ENCODE measurements at places on chromosomes 1 and 21.
A peak's percentile ranks its signal among the peaks of the same experiment; 100 is the strongest.

GRCh38 chr1:58844176-58844575, 60.3 kb upstream of the JUN start:
- DNase-seq, result no peak

- DNase-seq, result no peak
These were observed 202.9 kb upstream of the FGGY start for GRCh38 chr1:59094001-59094400.

GRCh38 chr1:157925419-157926166, 67.9 kb upstream of the KIRREL1 start:
- DNase-seq, result no peak

GRCh38 chr21:27306791-27307775, 340.2 kb upstream of the ADAMTS5 start:
- no peak for DNase-seq

DNA sequence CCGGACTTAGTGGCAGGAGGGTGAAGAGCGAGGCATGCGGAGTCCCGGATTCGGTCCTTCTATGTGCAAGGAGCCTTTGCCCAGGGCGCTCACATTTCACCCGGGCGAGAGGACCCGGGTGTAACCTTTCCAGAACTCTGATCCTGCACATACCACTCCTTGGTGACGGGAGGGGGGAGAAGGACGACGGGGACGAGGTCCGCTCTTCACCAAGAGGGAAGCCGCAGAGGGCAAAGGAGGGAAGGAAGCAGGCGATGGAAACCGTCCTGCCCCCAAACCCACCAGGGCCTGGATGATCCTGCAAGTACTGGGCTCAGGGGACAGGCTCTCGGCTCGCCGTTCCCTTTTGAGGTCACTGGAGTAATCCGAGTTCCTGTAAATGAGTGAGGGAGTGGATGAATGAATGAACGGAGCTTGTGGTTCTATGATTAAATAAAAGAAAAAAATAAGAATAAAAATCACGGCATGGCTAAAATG, 993 bp downstream of the SYPL2 start:
- DNase-seq, result no peak

- DNase-seq, result no peak
These were observed 32.1 kb downstream of the HSD17B7 start for GRCh38 chr1:162822391-162823200.

GRCh38 chr1:23403735-23404486, 20.6 kb downstream of the TCEA3 start:
- peak; percentile 78 for DNase-seq

GRCh38 chr21:28944296-28944695, 48.4 kb downstream of the LTN1 start:
- DNase-seq, result no peak

DNA sequence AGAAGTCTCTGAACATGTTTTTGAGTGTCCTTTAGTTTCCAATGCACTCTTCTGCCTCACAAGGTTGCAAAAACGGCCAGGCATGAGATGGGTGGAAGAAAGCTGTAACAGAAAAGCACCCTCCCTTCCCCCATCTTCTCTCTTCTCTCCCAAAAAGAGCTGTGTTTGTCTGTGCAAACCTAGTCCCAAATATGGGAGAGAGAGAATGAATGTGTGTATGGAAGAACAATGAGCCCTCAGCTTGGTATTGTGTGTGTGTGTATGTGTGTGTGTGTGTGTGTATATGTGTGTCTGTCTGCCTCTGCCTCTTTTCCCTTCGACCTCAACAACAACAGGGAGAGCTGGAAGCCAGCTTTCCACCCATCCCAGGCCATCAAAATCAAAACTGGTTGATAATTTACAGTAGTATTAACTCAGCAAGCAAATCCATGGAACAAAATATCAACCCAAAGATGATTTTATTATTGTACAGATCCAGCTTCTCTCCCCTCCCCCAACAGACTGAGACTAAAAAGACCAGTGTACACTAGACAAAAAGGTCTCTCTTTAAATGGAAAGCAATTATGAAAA, 1.8 kb downstream of the RERE start:
- no peak for DNase-seq

GRCh38 chr1:60133848-60134247, 60.3 kb upstream of the C1orf87 start:
- DNase-seq, result no peak

DNA sequence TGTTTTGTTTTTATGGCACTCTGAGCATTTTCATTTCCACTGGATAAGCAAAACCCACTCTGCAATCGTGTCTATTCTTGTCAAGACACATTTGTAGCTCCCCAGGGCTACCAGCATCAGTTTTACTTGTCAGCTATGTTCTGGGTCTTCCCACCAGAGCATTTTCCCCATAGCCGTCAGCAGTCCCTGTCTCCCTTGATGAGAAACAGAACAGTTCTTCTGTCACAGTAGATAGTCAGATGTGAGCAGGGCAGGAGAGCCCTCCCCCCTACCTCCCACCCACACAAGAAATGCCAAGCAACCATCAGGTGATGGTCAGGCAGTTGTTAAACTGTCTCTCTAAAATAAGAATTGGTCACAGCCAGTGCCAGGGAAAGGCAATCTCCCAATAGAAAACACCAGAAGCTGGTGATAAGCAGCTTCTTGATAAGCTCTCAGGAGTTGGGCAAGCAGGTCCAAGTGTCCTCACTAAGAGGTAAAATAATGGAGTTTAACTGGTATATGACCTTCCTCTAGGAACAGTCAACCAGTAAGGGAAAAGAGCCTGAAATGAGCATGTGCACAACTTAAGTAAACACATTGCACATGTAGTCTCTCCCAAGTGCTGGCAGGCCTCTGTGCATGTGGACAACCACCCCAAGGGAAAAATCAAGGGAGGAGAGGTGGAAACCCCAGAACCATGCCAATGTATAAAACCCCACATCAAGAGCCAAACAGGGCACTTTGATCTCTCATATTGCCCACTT, 208.2 kb downstream of the S1PR1 start:
- no peak for DNase-seq

- no peak for DNase-seq
These were observed 119.6 kb upstream of the CD34 start for GRCh38 chr1:208030288-208031091.

DNA sequence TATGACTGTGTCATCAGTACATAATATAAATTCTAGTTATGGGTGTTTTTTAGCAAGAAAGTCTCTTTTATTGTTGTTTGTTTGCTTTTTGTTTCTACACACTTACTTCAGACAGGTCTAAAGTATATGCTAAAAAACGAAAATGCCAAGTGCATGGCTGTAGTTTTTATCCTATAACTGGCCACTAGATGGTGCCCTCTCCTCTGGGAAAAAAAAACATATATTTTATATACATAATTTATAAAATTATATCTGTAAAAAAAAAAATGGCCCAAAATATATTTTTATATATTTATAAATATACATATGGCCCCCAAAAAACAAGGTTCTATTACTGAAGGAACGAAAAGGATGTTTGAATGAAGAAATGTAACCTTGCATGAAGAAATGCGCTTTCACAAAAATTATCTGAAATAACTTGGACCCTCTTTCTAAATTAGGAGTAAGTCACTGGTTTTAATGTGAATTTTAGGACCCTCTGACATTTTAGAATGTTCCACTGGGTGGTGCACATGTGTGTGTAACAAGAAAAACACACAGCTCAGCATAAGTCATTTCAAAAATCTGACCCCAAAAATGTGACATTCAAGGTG, 93.5 kb downstream of the TTLL7 start:
- no peak for DNase-seq

DNA sequence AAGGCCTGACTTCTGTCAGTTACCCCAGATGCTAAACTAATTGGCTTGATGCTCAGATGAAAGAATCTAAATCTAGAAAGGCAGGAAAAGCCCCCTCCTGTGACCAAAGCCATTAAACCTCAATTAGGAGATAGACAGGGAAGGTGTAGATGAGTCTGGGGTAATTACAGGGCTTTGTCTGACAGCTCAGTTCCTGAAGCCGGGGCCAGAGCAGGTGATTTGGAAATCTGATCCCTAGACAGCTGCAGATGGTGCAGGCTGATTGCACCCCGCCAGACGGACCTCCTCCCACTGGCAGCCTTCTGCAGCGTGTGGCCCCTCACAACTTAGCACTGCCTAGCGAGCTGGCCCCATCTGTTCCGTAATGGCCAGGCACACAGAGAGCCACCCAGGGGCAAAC, 395.1 kb downstream of the HLX start:
- DNase-seq, result no peak

- DNase-seq, result no peak
These were observed 29.2 kb upstream of the AGPAT3 start for GRCh38 chr21:43835861-43836260.

- DNase-seq, result peak; percentile 51
These were observed at the start of gene CHRNB2 for GRCh38 chr1:154567386-154568156. Gene CHRNB2, plus strand, starts transcription at chr1:154567778. Its CDS starts 267 bp downstream, at chr1:154568045.

DNA sequence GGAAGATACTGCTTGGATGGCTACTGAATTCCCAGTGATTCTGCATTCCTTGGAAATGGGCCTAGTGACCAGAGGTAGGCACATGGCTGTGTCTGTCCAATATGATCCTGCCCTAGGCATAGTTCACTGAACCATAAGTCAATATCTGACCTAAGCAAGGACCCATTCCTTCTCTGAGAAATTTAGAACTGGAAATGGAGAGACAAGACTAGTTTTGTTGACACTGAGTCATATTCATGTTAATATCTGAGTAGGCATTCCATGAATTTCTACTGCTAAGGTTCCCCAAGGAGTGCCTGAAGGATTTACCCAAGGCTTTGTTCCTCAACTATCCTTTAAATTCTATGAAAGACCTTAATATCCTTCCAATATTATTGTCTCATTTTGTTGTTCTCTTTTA, 329.8 kb upstream of the BEND5 start:
- no peak for DNase-seq

GRCh38 chr1:48251323-48251722, 28.8 kb downstream of the SLC5A9 start:
- no peak for DNase-seq

GRCh38 chr1:29033829-29034466, 89.8 kb downstream of the TMEM200B start:
- no peak for DNase-seq

DNA sequence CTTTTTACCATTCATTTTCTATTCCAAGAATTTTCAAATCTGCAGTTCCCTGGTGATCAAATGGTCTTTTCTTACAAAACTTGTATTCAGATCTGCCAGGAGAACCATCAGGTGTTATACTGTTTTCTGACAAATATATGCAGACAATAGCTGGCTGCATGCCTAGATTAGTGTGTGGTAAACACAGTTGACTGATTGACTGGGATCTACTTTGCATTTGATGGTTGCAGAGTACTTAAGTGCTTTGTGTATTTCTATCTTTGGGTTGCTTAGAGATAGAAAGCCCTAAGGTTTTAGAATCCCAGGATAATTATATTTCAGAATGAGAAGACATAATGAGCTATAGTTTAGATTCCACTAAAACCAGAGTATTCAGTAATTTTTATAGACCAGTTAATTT, 102.0 kb upstream of the CHODL start:
- DNase-seq, result no peak

DNA sequence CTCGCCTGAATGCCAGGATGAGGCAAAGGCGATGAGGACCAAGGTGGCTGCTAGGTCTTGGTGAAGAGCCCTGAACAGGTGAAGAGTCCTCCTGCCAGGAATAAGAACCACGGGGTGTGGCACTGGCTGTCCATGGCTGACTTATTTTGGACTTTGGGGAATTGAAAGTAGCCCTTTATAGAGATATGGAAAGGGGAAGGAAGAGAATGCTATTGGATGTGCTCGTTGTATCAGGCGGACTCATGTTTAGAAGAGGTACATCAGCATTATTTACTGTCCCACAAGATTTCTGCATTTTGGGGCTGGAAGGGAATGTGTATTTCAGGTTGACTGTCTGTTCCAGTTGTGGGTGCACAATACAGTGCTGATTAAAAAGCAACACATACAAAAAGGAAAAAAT, 465.8 kb downstream of the DSCAM start:
- DNase-seq, result no peak

DNA sequence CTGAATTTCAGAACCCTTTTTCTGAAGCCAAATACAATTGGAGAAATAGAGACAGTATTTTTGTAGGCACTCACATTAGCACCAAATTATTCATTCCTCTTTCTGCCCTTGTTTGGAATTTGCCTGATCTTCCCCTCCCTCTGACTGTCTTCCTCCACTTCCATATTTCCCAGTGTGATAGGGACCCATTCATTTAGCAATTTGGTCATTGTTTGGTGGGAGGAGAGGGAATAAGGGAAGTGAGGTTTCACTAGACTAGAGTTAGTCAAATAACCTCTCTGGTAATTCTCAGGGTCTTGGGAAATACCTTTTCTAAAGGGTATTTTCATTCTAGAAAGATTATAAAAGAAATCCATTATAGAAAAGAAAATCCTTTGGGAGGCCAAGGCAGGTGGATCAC, 31.0 kb upstream of the MTMR11 start:
- DNase-seq, result no peak

DNA sequence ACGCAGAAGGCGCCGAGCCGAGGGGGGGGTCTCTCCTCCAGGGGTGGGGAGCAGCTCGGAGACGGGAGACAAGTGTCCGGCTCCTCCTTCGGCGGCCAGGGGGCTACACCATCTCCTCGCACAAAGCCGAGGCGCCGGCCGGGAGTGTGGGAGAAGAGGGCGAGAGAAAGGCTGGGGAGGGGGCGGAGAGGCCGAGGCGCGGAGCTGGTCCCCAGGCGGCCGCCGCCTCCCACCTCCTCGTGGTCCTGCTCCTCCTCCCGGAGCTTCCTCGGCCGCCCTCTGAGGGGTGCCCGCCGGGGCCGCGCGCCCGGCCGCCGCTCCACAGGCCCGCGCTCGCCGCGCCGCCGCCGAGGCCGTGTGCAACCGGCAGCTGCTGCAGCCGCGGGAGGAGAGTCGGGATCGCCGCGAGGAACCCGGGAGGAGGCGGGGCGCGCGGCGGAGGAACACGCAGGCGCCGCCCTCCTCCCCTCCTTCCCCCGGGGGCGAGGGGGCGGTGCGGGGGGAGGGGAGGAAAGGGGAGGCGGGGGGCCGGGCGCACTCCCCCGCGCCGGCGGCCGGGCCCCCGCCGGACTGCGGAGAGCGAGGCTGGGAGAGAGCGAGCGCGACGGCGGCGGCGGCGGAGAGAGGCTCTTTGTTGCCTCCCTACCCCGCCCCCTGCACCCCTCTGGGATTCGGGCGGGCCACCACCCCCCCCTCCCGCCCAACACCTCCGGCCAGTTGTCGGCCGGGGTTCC, at the start of gene ENAH:
TSS of gene ENAH (minus strand) at position 395 of the 734 bp plus-strand sequence. CDS start 433 bp downstream, outside the sequence.
- peak; percentile 19 for DNase-seq

- DNase-seq, result no peak
These were observed 18.7 kb downstream of the EDN2 start for GRCh38 chr1:41465741-41466140.

- no peak for DNase-seq
These were observed 6.3 kb downstream of the ATF6 start for GRCh38 chr1:161772397-161772796.

DNA sequence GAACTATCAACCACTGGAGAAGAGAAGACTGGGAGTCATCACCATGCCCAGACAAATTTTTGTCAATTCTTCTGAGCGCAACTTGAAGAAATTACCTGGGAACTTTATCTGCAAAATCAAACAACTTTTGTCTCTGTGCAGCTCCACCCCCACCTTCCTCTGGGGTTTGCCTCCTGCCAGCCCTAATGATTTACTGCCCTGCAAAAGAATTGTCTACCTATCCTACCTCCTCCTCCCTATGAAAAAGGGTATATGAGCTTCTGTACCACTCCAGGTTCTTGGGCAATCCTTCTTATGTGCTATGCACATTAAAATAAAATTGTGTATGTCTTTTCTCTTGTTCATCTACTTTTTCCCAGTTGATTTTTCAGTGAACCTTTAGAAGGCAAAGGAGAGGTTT, 191.9 kb downstream of the URB2 start:
- no peak for DNase-seq
